Left lobe of liver (tissue), 2 donors: ENCODE measurements at places on chromosomes 7 and 10.

GRCh38 chr10:5679037-5679435, 5.6 kb upstream of the TASOR2 start:
- no peak for DNase-seq

DNA sequence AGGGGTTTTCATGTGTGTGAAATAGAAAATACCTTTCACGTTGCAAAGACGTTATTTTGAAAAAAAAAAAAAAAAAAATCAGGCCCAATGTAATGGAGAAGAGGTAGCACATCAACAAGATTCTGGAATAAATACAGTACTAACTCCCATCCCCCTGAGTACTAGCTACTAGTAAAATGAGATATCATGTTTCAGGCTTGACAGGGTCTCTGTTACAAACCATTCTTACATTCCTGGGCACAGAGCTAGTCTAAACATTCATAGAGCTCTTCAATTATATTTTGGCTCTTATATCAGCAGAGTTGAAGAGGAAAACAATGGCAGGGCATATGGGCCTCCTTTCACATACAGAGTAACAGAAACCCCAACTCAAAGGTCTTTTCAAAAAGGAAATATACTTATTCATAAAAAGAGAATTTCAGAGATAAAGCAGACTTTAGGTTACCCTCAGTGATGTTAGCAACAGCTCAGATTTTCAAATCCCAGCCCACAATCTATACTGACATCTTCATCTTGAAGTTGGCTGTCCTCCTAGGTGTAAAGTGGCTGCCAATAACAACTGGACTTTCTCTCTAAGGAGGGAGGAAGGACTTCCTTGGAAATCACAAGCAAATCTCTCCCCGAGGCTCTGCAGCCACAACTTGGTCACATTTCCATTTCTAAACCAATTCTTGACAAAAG, 18.6 kb downstream of the C7orf33 start:
- no peak for DNase-seq

- no peak for DNase-seq
These were observed 268.0 kb downstream of the DYNC1I1 start for GRCh38 chr7:96040250-96040772.

DNA sequence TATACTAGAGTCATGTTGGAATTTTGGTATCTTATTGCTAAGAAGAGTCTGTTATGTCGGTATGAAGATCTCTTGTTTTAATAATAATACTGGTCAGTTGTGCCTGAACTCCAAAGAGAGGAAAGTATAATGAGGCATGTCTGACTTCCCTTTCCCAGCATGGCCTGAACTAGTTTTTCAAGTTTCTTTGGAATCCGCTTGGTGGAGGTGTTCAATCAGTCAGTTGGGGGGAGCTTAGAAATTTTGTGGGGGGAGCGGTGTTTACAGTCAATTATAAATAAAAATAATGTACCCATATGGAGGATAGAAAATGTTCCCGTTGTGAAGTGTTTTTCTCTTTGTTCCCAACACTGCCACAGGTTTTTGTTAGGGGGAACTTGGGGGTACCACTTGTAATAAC, 1.5 kb upstream of the TRDMT1 start:
- DNase-seq, result no peak

DNA sequence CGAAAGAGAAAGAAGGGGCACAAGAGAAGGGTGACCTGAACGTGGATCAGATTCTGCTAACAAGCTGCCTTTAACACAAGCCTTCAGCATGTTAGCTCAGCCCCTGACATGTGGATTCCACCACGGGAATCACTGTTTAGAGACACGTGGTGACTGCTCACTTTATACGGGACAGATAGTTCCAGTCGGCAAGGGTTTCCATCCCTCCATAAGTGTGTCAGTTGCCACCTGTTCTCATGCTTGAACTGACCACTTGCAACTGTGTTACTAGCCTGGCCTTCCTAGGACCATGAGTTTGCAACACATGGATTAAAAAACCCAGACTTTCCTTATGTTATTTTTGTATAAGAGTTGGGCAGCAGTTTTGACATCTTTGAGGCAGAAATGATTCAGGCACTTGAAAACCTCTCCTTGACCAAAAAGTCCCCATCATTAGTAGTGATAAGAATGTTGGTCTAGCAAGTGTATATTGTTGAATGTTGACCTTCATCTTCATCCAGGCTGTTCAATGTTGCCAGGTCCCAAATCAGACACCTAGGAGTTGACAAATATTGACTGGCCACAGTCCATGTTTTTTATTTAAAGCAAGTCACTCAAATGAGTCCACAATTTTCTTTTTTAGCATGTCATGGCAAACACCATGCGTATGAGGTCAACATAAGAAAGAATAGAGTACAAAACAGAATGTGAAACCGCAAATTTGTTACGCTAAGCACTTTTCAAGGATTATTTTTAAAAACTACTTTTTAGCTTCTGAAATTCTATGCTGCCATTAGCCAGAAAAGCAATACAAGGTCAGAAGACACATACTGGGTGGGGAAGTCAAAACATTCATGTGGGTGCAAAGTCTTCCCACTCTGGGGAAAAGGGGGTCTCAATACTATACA, 101.6 kb downstream of the ABLIM1 start:
- no peak for DNase-seq

GRCh38 chr7:112896026-112896601, 105.9 kb upstream of the TMEM168 start:
- no peak for DNase-seq

- no peak for DNase-seq
These were observed 45.9 kb downstream of the MTURN start for GRCh38 chr7:30180718-30181117.

DNA sequence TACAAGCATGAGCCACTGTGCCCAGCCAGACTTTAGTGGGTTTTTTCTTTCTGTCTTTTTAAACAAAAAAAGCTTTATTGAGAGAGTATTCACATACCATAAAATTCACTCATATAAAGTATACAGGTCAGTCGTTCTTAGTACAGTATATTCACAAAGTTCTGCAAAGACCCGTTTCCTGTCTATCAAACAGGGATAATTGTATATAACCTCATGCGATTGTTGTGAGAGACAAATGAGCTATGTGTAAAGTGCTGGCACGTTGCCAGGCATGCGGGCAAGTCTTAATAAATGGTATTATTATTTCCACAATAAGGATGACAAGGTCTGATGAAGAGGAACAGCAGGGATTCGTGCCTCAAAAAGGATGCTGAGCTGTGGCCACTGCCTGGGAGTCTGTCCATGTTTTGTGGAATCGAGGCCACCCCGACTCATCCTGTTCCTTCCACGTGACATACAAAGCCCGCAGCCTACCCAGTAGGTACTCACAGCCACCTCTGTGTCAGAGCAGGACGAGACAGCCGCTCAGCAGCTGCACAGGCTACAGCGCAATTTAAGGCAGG, 51.6 kb downstream of the SMKR1 start:
- no peak for DNase-seq

DNA sequence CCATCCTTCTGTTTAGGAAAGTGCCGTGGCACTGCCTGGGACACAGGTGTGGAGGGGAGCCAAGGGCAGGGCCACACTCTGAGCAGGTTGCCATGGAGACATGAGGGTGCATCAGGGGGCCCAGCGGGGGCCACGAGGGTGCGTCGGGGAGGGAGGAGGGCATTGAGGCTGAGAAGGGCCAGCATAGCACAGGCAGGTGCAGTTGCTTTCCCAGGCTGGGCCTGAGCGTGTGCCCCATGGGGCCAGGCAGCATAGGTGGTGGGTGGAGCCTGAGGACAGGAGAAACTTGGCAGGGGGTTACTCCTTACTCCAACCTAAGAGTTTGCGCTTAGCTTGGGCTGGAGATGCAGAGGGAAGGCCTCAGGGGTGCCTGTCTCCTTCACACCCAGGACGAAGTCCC, 15.2 kb downstream of the YKT6 start:
- no peak for DNase-seq

DNA sequence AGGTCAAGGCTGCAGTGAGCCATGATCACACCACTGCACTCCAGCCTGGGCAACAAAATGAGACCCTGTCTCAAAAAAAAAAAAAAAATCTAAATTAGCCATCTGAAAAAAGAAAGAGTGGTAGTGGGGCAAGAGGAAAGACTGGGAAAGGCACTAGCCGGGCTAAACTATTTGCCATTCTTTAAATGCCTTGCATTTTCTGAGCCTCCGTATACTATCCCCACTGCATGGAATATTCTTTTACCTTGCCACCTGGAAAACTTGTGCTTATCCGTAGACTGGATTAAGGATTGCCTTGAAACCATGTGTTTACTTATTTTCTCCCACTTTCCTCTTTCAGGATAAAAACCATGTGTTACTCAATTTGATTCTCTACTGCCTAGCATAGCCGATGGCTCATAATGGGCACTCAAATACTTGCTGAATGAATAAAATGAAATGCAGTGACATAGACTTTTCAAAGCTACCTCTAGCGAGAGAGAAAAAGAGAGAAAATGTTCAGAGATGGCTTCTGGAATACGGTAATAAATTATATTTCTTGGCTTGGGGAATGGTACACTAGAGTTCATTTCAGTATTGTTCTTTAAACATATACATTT, 30.6 kb downstream of the HYCC1 start:
- DNase-seq, result no peak

DNA sequence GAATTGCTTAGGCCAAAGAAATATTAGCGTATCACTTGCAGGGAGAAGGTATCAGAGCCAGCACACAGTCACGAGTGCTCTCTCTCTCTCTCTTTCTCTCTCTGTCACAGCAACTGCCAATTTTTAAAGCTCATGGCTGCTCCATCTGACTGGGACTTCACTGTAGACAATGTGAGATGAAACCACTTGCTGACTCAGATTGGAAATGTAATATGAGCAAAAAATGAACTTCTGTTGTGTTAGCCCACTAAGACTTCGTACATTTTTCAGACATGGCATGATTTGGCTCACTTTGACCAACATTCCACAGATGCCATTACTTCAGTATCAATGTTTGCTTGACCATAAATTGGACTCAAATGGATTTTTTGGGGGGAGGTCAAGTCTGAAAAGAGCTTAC, 68.1 kb downstream of the DGKB start:
- DNase-seq, result no peak

- DNase-seq, result no peak
These were observed 154.1 kb downstream of the LHFPL3 start for GRCh38 chr7:104482362-104483037.

GRCh38 chr7:128217030-128217805, 23.9 kb upstream of the LEP start:
- DNase-seq, result no peak
